ENCODE measurements at places on chromosomes 16 and 17. TPM values are rescaled to one million over a fixed set of nuclear protein-coding genes. Genes with fewer than 3 reads are reported as not detected.

DNA sequence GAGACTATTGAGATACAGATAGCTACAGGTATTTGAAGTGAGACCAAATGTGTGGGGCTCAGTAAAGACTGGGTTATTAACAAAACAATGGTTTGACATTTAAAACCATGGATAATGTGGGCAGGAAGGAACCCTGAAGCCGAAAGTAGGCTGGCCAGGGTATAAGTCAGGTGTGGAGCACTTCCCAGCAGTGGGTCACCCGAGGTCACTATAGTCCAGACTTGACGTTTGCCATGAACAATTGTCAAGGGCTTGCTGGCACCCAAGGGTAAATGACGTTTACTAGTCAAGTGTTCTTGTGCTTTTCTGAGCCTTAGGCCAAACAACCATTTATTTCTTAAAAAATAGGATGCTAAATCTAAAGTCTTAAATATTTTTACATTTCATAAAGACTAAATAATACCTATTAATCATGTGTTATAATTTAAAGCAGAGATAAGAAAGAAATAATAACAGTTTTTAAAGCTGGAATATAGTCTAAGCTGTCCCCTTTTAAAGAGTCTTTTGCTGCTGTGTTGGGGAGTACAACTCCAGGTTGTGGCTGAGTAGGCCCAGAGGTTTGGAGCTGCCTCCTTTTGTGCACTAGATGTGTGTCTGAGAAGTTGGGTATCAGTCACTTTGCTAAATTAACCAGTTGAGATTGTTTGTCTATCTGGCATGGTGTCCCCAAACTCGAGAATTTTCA lies 15.7 kb downstream of the ALDH3A2 start:
- no peaks in the 10 kb centered on the region for H3K4me1 ChIP-seq
- H3K36me3 ChIP-seq, result no peaks in the 10 kb centered on the region

DNA sequence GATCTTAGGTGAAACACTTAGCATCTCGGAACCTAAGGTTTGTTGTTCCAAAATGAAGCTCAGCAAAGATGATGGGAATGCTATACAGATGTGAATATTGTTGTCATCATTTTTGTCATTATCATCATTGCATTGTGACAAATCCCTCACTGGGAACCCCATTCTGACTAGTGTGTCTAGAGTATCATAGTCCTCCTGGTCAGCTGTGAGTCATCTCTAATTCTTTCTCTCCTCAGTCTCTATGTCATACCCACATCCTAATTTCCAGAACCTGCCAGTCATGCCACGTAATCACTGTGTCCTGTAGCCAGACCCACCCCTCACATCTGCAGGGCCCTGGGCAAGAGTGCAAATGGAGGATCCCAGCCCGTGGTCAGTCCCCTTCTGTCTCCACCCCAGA lies 60.5 kb upstream of the CLEC3A start:
- no peaks in the 10 kb centered on the region for H3K4me1 ChIP-seq
- H3K27me3 ChIP-seq, result no peaks in the 10 kb centered on the region
- no peak overlapping the region for H3K4me3 ChIP-seq
- DNase-seq, result no peak
- no peak overlapping the region for H3K27ac ChIP-seq

- H3K4me3 ChIP-seq, result no peak overlapping the region
- no peak overlapping the region for H3K27ac ChIP-seq
- no peak for DNase-seq
- peaks cover 3% of the 10 kb centered on the region for H3K36me3 ChIP-seq
- no peaks in the 10 kb centered on the region for H3K27me3 ChIP-seq
Observed at GRCh38 chr16:85627526-85628264, 14.6 kb downstream of the GSE1 start.

Gene TNP2
- total RNA-seq, result not detected

Gene TBC1D3G
- total RNA-seq, result not detected

GRCh38 chr17:17880577-17881196 lies 43.9 kb upstream of the SREBF1 start:
- peaks cover 17% of the 10 kb centered on the region for H3K36me3 ChIP-seq
- H3K27me3 ChIP-seq, result no peaks in the 10 kb centered on the region
- no peak overlapping the region for H3K27ac ChIP-seq
- H3K4me1 ChIP-seq, result no peaks in the 10 kb centered on the region
- H3K4me3 ChIP-seq, result no peak overlapping the region

GRCh38 chr17:56158344-56158743 lies 5.1 kb downstream of the ANKFN1 start:
- no peaks in the 10 kb centered on the region for H3K4me1 ChIP-seq
- H3K27me3 ChIP-seq, result no peaks in the 10 kb centered on the region
- H3K4me3 ChIP-seq, result no peak overlapping the region
- no peak for DNase-seq
- no peaks in the 10 kb centered on the region for H3K36me3 ChIP-seq
- no peak overlapping the region for H3K27ac ChIP-seq

Gene FBXW10B
- total RNA-seq, result 0.85 TPM

- no peak overlapping the region for H3K27ac ChIP-seq
- H3K36me3 ChIP-seq, result no peaks in the 10 kb centered on the region
- no peak overlapping the region for H3K4me3 ChIP-seq
Observed at GRCh38 chr17:77233635-77234334, 93.0 kb downstream of the SEC14L1 start.

Gene TPSD1
- 0.30 TPM for total RNA-seq

- H3K4me3 ChIP-seq, result no peak overlapping the region
- no peak for DNase-seq
- no peaks in the 10 kb centered on the region for H3K27me3 ChIP-seq
- H3K36me3 ChIP-seq, result no peaks in the 10 kb centered on the region
- H3K27ac ChIP-seq, result no peak overlapping the region
Observed at GRCh38 chr17:9361188-9361955, 214.2 kb downstream of the STX8 start.

All from T-cell (primary cell).